Activated CD4-positive, alpha-beta memory T cell treated with anti-CD3 and anti-CD28 coated beads, Interleukin-2, amount 10 ng/mL, durations not matched to agents 7 days and 5 days (primary cell): ENCODE measurements at places on chromosomes 7 and 10.

DNA sequence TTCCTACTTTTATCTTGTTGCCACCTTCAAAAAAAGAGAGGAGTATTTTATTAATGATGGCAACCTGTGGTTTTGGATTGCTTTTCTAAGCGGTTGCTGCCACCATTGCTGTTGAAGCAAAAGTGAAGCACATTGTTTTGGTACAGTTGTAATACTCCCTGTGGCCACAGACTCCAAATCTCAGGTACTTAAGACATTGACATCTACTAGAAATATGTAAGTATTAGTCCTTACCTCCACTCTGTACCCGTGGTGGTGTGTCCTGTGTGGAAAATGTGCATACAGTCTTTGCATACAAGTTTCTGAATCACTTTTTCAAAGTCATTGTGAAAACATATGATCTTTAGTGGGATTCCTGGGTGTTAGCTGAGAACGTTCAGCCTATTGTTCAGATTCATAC lies 85.7 kb downstream of the ANLN start:
- no peaks in the 10 kb centered on the region for H3K27me3 ChIP-seq
- no peak for DNase-seq
- peaks cover 7% of the 10 kb centered on the region for H3K36me3 ChIP-seq
- H3K27ac ChIP-seq = no peak overlapping the region
- H3K4me3 ChIP-seq = no peak overlapping the region

DNA sequence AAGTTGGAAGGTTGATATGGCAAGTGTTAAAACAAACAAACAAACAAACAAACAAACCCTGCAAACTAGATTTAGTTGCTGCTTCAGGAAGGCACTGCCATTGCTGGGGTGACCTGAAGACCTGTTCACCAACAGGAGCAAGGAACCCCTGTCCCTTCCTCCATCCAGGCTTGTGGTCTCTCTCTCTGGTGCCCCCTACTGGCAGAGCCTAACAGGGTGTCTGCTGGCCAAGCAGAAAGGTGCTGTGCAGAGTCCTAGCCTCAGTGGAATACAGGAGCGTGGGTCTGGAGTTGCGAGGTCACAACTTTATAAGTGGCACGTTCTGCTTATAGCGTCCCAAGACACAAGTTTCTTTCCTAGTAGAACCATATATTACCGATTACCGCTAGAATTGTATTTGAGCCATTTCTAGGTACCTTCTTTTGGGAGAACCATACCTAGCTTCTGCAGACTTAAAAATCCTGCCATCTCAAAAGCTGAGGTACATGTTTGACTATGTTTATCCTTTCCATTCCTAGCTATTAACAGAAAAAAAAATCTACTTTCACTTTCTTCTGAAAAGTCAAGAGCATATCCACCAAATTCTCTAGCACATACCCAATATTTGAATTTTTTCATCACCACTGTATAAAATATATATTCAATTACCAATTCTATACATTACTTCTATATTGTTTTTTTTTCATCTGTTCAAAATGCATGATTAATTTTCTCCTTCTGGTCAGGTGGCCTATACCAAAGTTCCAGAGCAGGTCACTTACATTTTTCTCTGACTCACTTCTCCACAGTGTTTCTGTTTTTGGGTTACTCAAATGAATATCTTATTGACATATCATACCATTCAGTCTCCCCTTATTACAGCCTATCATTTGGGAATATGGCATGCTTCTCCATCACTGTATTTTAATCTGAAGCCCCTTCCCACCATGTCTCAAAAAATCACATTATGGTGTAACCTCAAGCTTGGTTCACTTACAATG lies 29.1 kb upstream of the CALD1 start:
- no peaks in the 10 kb centered on the region for H3K36me3 ChIP-seq
- no peak overlapping the region for H3K27ac ChIP-seq
- DNase-seq = peak; percentile 66
- H3K27me3 ChIP-seq = no peaks in the 10 kb centered on the region

DNA sequence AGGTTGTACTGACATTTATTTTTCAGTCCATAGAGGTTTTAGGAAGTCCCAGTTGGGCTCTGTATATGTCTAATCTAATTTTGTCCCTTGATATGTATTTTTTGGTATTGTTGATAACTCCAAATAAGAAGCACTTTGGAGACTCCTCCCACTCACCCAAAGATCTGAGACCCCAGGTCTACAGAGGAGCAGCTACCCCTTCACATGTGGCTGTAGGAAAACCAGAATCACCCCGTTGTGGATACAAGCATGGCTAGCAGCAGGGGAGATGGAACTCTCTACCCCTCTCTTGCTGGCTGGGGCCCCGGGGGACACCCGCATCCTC lies 9.4 kb downstream of the HHEX start:
- DNase-seq = no peak
- H3K4me1 ChIP-seq = peaks cover 18% of the 10 kb centered on the region
- no peak overlapping the region for H3K27ac ChIP-seq
- peak overlapping the region; percentile 63 for H3K4me3 ChIP-seq
- H3K36me3 ChIP-seq = no peaks in the 10 kb centered on the region

DNA sequence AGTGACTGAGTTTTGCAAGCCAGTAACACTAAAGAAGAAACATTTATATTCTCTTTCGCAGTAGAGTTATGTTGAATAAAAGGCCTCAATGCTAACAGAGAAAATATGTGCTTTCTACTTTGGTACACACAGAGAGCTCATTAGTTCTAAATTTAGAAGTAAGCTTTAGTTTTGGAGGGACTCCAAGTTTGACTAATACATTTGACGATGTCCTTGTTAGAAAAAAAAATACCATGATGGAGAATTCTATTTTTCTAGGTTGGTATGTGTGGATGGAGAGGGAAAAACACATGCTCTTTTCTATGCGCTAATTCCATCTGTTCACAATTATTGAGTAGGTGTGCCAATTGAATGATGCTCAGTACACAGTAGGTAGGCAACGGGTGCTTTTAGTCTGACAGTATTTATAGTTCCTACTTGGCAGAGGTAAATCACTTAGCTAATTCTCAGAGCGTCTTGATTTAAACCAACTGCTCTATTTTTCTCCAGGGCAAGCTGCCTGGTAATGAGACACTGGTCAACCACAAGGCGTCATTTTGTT lies 327.2 kb upstream of the AKR1E2 start:
- no peak for DNase-seq
- no peaks in the 10 kb centered on the region for H3K36me3 ChIP-seq
- no peaks in the 10 kb centered on the region for H3K27me3 ChIP-seq
- H3K27ac ChIP-seq = no peak overlapping the region

- DNase-seq = no peak
- no peaks in the 10 kb centered on the region for H3K36me3 ChIP-seq
- peaks cover 9% of the 10 kb centered on the region for H3K27me3 ChIP-seq
- no peaks in the 10 kb centered on the region for H3K4me1 ChIP-seq
- H3K4me3 ChIP-seq = no peak overlapping the region
These were observed 28.8 kb upstream of the SNX13 start for GRCh38 chr7:17968791-17969715.

- DNase-seq = no peak
- H3K27me3 ChIP-seq = no peaks in the 10 kb centered on the region
- H3K27ac ChIP-seq = no peak overlapping the region
- H3K36me3 ChIP-seq = no peaks in the 10 kb centered on the region
- H3K4me1 ChIP-seq = no peaks in the 10 kb centered on the region
These were observed 1494.9 kb upstream of the LRRTM3 start for GRCh38 chr10:65430979-65431378.

- H3K4me1 ChIP-seq = no peaks in the 10 kb centered on the region
- peaks cover 11% of the 10 kb centered on the region for H3K27me3 ChIP-seq
- H3K27ac ChIP-seq = no peak overlapping the region
- H3K4me3 ChIP-seq = no peak overlapping the region
These were observed 2.4 kb upstream of the NKX6-2 start for GRCh38 chr10:132788180-132788830.

GRCh38 chr7:128157906-128158305 lies 83.2 kb upstream of the LEP start:
- H3K36me3 ChIP-seq = no peaks in the 10 kb centered on the region
- peaks cover 39% of the 10 kb centered on the region for H3K27me3 ChIP-seq
- H3K4me1 ChIP-seq = no peaks in the 10 kb centered on the region
- no peak for DNase-seq
- no peak overlapping the region for H3K4me3 ChIP-seq
- H3K27ac ChIP-seq = no peak overlapping the region

DNA sequence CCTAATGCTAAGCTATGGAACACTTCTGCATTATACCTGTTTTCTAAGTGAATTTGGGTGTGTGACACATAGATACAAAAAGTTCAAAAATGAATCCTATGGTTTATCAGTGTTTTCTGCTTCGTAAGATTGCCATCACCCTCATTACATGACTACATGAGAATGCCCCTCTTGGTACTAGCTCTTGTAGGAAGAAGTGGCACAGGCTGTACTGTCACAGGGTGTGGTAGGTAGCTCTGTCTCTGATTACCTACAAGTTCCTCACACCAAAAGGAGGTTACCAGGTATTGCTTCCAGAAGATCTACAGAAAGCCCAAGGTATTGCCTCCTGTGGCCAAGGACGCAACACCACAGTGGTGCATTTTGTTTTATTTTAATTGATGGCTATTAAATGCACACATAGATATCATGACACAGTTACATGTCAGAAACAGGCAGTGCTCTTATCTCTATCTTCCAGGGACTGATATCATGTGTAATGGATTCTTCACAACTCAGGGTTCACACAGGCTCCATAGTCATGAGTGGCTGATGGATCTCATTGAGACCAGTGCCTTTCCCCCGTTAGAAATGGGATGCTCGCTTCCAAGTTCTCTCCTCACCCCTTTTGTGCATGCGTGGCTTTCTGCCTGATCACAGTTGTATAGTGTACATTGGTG lies 6.6 kb downstream of the OPTN start:
- DNase-seq = no peak
- peak overlapping the region; percentile 8 for H3K4me3 ChIP-seq
- no peaks in the 10 kb centered on the region for H3K27me3 ChIP-seq
- H3K27ac ChIP-seq = peak overlapping the region; percentile 97
- H3K36me3 ChIP-seq = peaks cover 84% of the 10 kb centered on the region

DNA sequence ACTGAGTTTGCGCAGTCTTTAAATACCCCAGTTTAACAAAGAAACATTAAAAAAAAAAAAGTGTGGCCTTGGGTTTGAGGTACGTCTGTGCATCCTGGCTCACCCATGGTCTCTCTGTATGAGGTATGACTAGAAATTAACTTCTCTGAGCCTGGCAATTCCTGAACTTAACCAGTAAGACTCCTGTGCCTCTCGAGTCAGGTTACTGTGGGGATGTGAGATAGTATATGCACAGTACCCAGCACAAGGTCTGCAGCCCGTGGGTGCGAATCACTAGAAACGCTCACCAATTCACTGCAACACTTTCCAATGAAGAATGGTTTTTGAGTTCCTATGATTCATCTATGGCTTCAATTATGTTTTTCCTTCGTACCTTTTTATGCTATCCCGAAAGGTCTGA lies 149.9 kb downstream of the SFMBT2 start:
- peaks cover 50% of the 10 kb centered on the region for H3K4me1 ChIP-seq
- no peak overlapping the region for H3K4me3 ChIP-seq
- H3K27me3 ChIP-seq = no peaks in the 10 kb centered on the region
- no peaks in the 10 kb centered on the region for H3K36me3 ChIP-seq
- DNase-seq = no peak

GRCh38 chr10:31706464-31707092 lies 222.1 kb downstream of the ARHGAP12 start:
- DNase-seq = no peak
- H3K36me3 ChIP-seq = peaks cover 3% of the 10 kb centered on the region
- peaks cover 32% of the 10 kb centered on the region for H3K4me1 ChIP-seq
- no peak overlapping the region for H3K4me3 ChIP-seq

DNA sequence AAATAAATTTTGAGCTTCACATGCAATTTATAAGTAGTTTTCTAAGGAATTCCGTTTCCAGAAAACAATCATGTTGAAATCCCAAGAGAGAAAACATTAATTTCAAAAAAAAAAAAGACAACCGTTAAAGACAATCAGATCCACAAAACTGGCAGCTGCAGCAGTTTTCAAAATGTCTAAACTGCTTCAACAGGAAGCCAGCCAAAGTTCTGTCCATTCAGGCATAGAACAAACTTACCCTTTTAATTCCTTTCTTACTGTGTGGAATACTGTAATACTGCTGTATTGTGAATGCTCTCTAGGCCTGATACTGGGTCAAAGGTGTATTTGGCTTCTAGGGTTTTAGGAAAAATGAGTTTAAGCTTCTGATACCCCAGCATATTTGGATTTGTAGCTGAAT lies 31.6 kb downstream of the HOXA1 start:
- no peaks in the 10 kb centered on the region for H3K4me1 ChIP-seq
- H3K27ac ChIP-seq = no peak overlapping the region
- no peak for DNase-seq
- H3K36me3 ChIP-seq = no peaks in the 10 kb centered on the region
